ENCODE measurements at places on chromosomes 11 and 22.

- no peak for DNase-seq
Measured at GRCh38 chr22:37509059-37509860, 10.0 kb downstream of the CARD10 start.

GRCh38 chr11:19525276-19525675, 187.4 kb upstream of the NAV2 start:
- DNase-seq, result no peak

GRCh38 chr11:36598051-36598450, at the start of gene RAG2:
Gene RAG2, minus strand, starts transcription at chr11:36598236. Its CDS starts 4,068 bp downstream, at chr11:36594168.
- no peak for DNase-seq

DNA sequence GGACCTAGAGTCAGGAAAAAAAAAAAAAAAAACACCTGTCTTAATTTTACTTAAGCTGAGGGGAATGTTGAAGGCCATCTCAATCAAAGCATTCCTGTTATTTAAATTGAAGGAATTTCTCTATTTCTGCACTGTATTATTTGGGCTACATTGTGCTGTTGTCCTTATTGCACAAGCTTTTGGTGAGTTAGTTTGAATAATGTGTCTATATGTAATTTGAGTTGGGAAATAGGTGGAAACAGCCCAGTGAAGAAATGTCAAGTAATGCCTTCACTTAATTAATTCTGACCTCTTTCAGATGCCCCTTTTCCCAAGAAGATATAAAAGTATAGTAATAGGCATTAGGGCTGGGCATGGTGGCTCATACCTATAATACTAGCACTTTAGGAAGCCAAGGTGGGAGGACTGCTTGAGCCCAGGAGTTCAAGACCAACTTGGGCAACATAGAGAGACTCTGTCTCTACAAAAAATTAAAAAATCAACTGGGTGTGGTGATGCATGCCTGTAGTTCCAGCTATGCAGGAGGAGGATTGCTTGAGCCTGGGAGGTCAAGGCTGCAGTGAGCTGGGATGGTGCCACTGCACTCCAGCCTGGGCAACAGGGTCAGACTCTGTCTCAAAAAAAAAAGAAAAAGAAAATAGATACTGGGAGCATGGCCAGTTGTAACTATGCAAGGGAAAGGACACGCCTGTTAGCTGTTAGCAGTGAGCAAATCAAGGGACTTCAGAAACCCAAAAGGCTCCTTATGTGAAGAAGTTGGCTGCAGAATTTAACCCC, 34.9 kb downstream of the OR10A6 start:
- DNase-seq, result no peak

DNA sequence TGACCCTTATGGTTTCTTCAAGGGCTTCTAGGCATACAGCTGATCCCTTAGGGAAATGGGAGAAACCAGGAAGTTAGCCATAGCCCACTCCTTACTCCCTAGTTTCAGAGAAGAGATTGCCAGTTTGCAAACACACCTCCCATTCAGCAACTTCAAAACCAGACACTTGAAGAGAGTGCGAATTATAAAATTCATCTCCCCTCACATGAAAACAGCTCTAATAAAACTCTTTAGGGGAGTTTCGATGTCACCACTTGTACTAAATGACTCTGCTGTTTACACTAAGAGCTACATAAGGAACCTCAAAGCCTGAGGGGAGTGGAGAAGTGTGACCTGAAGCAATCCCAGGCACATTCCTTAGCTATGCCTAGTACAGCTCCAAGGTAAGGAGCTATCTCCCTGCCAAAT, 8.3 kb downstream of the LGR4 start:
- DNase-seq, result no peak

- no peak for DNase-seq
Measured at GRCh38 chr22:19182472-19183157, 4.1 kb upstream of the SLC25A1 start.

GRCh38 chr22:35514366-35514765, 26.3 kb upstream of the RASD2 start:
- DNase-seq, result no peak

DNA sequence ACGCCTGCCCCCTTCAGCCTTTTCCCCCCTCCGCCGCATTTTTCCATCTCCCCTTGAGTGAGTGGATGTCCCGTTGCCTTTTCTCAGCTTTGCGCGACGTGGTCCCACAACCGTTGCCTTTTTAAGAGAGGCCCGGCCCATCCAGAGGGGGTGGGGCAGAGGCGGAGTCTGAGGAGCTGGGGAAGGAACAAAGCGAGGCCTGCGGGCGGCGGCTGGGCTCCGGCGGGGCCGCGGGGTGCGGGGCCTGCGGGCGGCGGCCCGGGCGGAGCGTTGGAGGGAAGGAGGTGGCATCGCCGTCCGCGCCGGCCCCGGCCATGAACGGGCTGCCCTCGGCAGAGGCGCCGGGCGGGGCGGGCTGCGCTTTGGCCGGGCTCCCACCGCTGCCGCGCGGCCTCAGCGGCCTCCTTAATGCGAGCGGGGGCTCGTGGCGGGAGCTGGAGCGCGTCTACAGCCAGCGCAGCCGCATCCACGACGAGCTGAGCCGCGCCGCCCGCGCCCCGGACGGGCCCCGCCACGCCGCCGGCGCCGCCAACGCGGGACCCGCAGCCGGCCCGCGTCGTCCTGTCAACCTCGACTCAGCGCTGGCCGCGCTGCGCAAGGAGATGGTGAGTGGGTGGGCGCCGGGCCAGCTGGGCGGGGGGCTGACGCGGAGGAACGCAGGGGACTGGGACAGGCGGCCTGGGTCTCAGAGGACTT, at the start of gene FAM89B:
Gene FAM89B, plus strand, starts transcription at position 183 of the 696 bp plus-strand sequence. Its CDS starts 132 bp downstream, at position 315.
- peak; percentile 89 for DNase-seq

GRCh38 chr11:76984743-76985142, 49.5 kb upstream of the B3GNT6 start:
- no peak for DNase-seq

DNA sequence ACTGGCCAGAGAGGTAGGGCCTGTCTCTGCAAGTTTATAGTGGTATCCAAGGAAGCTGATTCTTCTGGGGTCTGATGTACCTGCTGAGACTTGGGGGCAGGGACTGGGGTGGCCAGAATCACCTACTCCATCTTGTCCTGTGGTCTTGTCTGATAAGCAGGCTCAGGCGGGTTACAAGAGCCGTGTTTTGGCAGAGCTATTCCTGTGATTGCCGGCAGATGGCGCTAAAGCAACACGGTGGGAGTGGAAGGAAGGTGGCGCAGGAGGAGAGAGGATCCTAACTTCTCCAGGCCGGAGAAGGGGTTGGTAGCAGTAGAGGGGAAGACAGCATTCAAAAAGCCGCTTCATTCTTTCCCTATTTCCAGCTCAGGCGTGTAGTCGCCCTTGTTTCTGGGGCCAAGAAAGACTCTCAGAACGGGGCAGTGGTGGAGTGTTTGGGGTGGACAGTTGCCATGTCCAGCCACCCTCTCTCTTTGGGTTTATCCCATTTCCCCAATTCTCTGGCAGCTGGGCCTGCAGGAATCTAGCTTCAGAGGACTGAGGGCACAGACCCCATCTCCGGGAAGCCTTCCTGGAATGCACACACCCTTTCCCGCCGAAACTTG, 15.1 kb downstream of the CHRM1 start:
- peak; percentile 82 for DNase-seq

GRCh38 chr22:23033116-23033905, 37.0 kb upstream of the GNAZ start:
- no peak for DNase-seq
